GM23248 (cell line): ENCODE measurements at places on chromosomes 5 and 9. TPM values are rescaled to one million over a fixed set of nuclear protein-coding genes. Genes with fewer than 3 reads are reported as not detected.

DNA sequence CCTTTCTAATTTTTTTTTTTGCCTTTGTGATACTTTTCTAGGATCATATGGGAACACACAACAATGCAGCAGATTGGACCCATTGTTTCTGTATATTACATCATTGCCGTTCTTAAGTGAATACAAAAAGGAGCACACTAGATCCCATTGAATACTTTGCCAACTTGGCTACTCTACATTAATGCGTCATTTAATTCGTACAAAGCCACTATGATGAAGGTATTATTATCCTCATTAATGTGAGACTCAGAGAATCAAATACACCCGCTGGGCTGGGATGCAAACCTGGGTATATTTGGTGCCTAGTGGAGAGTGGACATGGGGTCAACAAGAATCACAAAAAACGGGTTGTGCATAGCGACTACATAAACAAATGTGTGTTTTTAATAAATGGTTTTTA is 31.9 kb downstream of the OR2K2 start:
- no peak for DNase-seq

GRCh38 chr9:38020151-38021076 is 48.6 kb downstream of the SHB start:
- no peak for DNase-seq

GRCh38 chr9:110116543-110116885 is 91.4 kb downstream of the C9orf152 start:
- DNase-seq = peak; percentile 94

GRCh38 chr9:112103405-112103804 is 71.7 kb downstream of the SUSD1 start:
- no peak for DNase-seq

DNA sequence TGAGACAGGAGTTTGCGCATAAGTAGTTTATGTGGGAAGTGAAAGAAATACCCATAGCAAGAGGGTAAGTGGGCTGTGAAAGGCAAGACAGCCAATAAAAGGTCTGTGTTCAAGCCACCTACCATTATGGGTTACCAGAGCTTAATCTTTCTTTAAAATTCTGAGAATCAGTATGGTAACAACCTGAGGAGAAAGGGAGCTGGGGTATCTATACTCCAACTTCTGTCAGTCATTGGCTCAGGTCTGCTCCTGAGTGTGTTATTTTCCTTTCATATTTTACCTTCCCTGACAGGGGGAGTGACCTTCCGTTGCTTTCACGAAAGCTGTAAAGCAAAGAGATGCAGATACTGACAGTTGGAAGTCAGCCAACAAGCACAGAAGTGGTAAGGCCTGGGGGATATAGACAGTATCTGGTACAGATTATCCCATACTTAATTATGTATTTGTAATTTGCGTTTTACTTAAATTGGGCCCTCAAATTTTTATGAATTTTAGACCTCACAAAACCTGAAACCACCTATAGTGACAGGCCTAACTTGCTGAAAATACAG is 233.4 kb downstream of the RAB3C start:
- no peak for DNase-seq

DNA sequence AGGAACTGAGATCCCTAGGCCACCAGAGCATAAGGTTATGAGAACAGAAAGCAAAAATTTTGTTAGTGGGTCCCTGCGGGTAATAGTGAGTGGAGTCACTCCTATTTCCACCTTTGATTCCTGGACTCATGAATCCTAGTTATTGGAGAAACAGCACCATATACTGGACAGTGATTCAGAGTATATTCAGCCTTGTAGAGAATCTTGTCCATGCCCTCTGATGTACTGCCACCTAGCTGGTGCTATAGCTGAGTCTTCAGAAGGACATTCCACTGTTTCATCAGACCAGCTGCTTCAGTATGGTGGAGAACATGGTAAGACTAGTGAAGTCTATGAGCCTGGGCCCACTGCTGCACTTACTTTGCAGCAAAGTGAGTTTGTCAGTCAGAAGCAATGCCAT is 25.0 kb upstream of the ITGA2 start:
- DNase-seq = peak; percentile 34

Gene ZFP2
- 0.65 and 0.74 TPM in 2 replicates for polyA plus RNA-seq
